ENCODE measurements at places on chromosomes 7 and 10.

DNA sequence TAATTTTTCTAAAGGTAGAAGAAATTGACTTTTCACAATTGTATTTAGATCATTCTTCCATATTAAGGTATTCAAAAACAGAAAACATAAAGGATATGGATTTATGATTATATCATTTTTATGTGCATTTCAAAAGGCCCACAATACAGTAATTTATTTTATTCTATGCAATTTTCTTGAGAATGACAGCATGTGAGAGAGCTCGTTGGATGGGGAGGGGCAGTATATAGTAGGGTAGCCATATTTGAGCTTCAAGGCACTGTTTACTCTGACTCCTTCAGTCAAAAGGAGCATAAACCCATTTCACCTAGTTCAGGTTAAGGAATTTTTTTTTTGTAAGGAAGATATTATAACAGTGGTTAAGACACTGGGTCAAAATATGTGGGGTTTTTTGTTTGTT lies 140.8 kb upstream of the KAT6B start:
- DNase-seq = no peak

DNA sequence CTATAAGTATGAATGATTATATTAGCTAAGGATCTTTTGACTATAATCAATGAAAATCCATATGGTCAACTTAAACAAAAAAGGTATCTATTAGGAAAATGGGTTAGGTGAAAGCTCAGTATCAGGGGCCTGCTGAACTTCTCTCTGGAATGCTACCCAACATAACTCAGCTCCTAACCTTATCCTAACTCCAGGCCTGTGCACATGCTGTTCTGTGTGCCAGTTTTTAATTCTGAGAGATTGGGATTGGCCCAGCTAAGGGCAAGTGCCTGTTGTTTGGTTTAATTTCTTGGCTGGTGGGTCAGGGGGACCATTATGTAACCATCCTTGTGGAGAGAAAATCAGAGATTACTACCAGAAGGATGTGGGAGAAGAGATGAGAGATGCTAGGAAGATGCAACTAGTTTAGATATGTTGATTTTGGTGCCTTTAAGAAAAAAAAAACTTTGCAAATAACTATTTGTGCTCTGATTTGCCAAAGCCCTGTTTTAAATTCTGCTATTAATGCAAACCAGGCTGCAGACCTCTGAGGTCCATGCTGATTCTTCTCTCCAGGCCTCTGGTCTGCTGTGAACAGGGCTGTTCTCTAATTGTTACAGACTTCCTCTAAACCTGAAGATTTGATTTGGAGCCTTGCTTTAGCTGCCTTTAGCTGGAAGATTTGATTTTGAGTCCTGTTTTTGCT lies 23.9 kb upstream of the HDAC9 start:
- DNase-seq = no peak

DNA sequence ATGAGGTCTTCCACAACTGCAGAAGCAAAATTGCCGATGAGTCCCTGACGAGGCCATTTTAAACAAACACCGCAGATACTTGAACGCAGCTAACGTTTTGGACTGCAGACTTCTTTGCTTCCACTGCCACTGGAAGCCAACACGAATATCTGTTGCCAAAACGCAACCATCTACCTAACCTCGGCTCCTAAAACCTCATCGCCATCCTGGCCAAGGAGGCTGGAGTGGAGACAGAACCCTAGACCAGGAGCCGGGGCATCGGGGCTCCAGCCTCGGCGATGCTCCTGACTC lies 493 bp downstream of the WDR91 start:
- no peak for DNase-seq

GRCh38 chr7:79051915-79052314 lies 401.6 kb downstream of the MAGI2 start:
- no peak for DNase-seq

DNA sequence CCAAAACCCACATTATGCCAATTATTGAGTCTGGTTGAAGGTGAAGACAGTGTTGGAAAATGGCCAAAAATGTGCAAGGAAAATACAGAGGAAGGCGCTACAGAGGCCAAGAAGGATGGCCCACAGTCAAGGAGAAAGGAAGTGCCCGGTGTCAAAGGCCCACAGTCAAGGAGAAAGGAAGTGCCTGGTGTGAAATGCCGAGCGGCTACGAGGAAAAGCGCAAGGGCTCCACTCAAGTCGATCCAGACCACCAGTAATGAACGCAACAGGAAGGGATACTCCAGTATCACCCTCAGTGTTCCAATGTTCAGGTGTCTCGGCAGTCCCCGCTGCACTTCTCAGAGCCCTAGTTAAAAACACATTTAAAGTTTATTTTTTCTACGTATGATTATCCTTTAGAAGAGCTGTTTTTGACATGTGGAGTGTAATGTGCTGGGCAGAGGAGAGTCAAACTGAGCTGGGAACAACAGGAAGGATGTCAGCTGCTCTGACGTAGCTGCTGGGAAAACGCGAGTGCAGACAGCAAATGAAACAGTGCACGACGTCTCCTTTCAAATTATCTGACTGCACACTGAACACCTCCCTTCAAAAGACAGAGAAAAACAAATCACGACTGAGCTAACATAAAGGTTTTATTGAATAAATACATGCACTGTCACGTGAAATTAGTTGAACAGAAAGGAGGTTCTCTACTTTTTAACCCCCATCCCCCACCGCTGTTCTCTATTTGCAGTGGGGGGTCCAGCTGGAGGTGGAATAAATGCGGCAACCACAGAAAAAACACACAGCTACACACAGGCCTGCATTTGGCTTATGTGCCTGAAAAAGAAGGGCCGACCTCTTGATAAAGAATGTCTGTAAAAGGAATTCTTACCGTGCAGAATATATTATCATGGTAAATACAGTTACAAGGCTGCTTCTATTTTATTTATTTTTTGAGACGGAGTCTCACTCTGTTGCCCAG lies 26.1 kb upstream of the NCAPG2 start:
- no peak for DNase-seq

- DNase-seq = no peak
These were observed 7.6 kb downstream of the CYCS start for GRCh38 chr7:25117226-25118047.

DNA sequence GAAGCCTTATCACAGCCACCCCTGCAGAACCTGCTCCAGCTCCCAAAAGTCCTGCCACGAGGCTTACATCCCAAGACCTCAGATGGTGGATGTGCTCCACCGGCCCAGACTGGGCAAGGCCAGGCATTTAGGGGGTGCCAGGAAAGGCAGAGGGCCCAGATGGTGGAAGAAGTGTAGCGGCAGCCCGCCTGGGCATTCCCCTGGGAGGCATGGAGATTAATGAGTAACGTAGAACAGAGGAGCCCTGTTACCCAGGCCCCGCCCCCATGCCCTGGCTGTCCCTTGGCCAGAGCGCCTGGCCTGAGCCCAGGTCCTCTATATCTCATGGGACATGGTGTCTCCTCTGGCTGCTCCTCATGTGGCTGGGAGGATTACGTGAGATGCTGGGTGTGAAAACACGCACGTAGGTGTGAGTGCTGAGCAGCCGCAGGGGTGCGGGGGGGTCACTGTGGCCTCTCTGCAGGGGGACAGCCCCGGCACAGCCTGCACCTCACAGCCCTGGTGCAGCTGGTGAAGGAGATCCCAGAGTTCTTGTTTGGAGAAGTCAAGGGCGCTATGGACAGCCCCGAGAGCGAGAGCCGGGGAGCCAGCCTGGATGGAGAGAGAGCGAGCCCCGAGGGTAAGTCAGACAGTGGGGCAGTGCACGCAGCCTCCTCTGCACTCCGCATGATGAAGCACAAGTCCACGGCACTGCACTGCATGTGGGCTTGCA lies 52.9 kb downstream of the ZNF467 start:
- DNase-seq = no peak

GRCh38 chr7:128767475-128768110 lies 8.0 kb downstream of the OPN1SW start:
- no peak for DNase-seq

GRCh38 chr10:118746246-118746645 lies 8.5 kb downstream of the CACUL1 start:
- no peak for DNase-seq

GRCh38 chr7:115548756-115549155 lies 481.8 kb downstream of the TFEC start:
- DNase-seq = no peak

- no peak for DNase-seq
These were observed 69.2 kb downstream of the GNA12 start for GRCh38 chr7:2774935-2775334.

- DNase-seq = no peak
These were observed 85.8 kb downstream of the GSAP start for GRCh38 chr7:77330169-77330882.

All from stimulated activated CD8-positive, alpha-beta memory T cell treated with anti-CD3 and anti-CD28 coated beads, Interleukin-4, amount 100 ng/mL, for 1 hour (primary cell).